RCC 7860 (cell line): ENCODE measurements at places on chromosomes 12 and 14.

GRCh38 chr14:32622742-32623141 lies 293.6 kb downstream of the AKAP6 start:
- no peak for DNase-seq

DNA sequence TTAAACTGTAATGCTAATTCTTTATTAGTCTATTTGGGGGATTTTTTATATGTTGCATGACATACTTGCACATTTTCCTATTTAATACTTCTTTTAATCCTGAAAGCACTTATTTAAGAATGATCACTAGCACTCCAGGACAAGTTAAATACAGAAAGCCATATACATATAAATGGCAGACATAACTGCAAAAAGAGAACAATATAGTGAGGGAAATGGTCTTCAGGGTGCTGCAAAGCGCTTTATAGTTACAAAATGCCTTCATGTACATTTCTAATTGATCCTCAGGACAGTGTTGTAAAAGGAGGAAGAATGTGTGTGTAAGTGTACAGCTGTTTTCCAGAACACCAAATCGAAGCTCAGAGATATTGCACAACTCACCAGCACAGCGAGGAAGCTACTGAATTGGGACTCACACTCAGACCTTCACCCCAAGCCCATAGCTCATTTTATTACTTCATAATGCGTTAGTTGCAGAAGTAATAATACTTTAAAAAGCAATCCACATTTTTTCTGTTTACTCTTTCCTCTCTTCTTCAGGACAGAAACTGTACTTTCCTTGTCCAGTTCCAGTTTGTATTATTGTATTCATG lies 428.2 kb downstream of the RAD51B start:
- DNase-seq, result no peak

GRCh38 chr12:104672096-104672445 lies 215.3 kb downstream of the CHST11 start:
- DNase-seq, result no peak

GRCh38 chr12:125110641-125111360 lies 45.6 kb downstream of the AACS start:
- DNase-seq, result no peak

- no peak for DNase-seq
These were observed 30.8 kb downstream of the PLEKHG3 start for GRCh38 chr14:64734990-64735389.

DNA sequence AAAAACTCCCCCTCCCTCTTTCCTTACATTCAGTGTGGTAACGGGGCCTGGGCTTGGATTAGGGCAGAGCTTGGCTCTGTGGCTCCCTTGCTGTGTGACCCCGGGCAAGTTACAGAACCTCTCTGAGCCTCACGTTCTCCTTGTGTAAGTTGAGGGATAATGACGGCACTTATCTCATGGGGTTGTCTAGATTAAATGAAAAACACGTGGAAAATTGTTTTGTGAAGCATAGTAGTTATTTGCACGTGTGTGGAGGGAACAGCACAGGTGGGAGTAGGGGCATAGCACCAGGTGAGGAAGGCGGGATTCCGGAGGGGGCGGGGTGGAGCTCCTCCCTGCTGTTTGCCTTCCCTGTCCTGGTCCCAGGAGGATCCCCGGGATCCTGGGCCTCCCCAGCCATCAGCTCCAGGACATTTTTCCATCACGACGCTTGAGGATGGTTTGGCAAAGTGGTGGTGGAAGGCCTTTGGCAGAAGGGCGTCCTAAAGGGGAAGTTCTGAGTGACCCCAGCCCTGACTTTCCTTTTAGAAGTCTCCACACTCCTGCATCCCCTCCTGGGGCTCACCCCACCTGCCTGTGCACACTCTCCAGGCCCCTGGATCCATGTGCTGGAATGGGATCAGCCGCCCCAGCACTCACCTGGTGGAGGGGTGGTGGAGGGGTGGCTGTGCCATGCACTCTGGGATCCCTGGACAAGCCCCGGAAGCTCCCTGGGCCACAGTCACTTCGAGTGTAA lies 22.7 kb downstream of the LRTM2 start:
- no peak for DNase-seq

DNA sequence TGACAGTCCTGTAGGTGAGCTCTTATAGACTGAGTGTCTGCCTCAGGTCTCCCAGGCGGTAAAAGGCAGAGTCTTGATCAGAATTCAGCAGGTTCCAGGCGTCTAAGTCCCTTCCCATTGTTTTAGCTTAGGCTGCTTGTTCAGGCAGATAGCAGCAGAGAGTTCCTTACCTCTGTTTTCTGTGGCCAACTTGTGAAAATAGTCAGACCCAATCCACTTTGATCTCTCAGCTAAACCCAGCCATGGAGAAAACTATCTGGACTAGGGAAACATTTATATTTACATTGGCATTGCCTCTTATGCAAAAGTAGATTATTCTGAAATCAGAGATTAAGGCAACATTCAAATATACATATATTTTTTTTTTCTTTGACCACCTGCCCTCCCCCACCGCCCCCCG lies 21.4 kb downstream of the CCDC62 start:
- DNase-seq, result no peak

DNA sequence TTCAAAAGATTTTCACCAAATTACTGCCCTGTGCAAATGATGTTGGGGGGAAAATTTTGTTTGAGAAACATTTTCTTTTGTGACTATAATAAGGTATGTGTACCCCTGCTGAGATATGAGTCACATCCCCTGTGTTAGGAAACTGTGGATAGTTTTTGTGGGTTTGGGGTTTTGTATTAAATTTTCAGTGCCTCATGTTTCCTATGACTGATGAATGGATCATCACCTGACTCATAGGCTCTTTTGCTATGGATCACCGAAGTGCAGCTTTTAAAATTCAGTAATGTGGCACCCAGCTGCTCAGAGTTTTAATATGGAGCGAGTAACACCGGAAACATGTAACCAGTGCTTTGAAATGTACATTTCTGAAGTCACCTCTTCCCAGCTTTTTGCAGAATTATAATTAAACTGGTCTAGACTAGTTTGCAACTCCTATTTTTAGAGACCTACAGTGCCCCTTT lies 167.4 kb upstream of the HMGA2 start:
- peak; percentile 95 for DNase-seq

GRCh38 chr14:100304825-100305323 lies 1.4 kb downstream of the SLC25A29 start:
- no peak for DNase-seq

DNA sequence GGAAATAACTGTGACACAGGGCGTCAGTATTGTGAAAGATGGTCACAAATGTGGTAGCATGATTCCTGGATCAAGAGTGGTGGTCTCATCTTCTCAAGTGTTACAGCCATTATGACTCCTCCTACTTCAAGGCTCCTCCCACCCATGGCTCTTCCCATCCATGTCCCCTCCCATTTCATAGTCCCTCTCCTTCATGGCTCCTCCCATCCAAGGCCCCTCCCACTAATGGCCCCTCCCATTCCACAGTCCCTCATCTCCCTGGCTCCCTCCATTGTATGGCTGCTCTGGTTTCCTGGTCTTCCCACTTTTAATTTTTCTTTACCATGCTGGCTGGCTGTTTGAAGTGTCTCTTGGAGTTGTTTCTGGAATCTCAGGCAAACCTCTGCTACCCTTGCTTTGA lies 1375.2 kb upstream of the TMEM132C start:
- no peak for DNase-seq

GRCh38 chr14:56562883-56563282 lies 16.7 kb upstream of the TMEM260 start:
- DNase-seq, result no peak

DNA sequence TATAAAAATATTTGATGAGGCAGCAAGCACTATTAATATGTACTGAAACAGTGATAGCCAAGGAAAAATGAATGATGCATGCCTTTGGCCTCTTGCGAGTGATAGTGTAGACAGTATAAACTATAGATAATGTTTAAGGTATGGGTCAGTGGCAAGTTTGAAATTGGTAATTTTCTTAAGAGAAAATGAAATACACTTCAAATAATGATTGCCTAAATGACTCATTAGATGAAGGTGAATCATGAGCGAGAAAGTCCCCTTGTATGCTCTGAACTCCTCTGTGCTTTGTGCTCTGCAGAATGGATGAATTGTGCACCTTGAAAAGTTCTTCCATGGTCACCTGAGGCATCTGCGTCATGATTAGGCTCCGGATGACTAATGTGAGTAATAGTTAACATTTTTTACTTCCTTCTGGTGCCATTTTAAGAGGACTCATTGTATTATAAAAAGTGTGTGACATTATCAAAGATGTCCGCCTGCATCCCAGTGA lies 84.9 kb upstream of the RTL1 start:
- DNase-seq, result peak; percentile 85

GRCh38 chr14:77547512-77548180 lies 49.0 kb upstream of the ISM2 start:
- DNase-seq, result no peak

DNA sequence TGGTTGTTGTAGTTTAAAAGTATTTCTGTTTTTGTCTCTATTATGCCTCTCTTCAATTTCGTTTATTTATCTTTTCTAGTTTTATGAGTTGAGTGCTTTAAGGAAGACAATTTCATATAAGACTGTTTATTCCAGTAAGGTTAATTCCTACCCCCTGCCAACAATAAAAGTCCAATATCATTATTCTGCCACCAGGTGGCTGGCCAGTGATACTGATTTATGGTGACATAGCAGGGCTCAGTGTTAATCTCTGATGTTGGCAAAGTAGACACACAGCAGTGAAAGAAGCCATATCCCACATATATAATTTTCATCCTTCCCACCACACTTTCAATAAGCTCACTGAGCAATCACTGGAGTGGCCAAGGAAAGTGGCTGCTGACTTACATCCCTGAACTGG lies 69.0 kb upstream of the BMP4 start:
- no peak for DNase-seq

- no peak for DNase-seq
These were observed 6.7 kb upstream of the GPR132 start for GRCh38 chr14:105071942-105072341.

DNA sequence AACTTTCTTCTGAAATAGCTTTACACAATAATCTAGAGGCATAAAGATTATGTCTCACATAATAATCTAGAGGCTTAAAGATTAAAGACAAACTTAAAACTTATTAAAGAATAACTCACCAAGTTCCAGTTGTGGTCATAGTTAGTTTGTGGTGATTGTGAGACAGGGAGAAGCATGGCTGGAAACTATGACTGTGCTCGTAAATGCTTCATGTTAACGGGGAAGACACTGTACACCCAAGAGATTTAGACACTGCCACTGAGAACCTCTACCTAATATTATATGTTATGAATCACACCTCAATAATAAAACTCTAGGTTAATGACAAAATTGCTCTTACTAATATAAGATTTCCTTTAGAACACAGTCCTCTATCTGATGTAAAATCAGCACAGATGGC lies 541.6 kb downstream of the TMEM121 start:
- no peak for DNase-seq

DNA sequence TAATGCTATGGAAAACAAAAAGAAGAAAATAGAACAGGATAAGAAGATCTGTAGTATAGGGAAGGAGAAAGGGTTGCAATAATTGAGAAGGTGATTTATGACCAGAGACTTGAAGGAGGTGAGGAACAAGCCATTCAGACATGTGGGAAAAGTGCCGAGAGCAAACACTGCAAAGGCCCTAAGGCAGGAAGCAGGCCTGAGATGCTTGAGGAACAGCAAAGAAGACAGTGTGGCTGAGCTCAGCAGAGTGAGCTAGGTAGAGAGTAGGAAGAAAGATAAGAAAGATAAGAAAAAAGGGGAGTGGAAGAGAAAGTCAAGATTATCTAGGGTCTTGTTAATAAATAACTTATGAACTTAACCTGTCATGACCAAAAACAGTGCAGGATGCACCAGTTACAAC lies 671.8 kb downstream of the RPS29 start:
- peak; percentile 31 for DNase-seq

DNA sequence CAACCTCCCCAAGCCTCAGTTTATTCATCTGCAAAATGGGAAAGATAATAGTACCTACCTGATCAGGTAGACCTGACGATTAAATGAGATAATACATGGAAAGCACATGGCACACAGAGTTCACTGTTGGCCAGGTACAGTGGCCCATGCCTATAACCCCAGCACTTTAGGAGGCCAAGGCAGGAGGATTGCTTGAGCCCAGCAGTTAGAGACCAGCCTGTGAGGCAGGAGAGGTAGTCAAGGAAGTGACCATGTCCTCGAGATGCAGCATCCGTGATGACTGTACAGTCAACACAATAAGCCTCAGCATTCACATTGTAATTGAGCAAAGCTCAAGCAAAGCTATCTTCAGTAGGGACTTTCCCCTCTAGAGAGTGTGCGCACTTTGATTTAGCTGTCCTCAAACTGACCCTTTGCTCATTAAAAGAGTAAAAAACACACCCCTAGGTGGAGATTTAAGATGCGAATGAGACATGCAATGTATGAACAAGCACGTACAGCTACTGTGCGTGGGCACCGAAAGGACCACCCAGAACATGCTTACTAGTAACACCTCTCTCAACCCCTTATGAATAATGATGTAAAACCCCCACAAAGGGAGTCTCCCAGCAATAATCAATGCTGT lies 9.9 kb downstream of the ISCU start:
- no peak for DNase-seq

DNA sequence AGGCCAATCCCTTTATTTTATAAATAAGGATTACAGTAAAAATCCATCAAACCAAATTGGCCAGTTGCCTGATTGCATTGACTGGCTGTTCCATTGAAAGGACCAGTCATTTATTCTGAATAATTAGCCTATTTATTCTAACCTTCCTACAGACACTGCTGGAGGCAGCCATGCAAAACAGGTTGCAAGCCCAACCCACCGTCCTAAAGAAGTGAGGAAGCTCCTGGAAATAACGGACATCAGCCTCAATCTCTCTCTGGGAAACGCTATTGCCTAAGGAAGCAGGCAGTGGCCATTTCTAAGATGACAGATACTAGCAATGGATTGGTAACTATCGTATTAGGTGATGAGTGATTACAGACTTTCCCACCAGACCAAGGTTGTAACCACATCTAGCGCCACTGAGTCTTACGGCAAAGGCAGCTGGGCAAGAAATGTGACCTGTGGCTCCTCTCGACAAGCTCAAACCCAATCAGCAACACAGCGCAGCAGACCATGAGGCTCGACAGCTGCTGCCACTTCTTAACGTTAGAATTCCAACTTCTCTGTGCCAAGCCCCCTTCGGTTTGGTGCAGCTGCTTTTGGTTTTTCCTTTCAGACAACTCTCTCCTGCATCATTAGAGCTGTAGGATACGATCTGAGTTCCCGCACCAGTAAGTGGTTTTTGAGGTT lies 134.2 kb downstream of the KCNK10 start:
- DNase-seq, result no peak
